ENCODE measurements at places on chromosomes 12 and 14.

DNA sequence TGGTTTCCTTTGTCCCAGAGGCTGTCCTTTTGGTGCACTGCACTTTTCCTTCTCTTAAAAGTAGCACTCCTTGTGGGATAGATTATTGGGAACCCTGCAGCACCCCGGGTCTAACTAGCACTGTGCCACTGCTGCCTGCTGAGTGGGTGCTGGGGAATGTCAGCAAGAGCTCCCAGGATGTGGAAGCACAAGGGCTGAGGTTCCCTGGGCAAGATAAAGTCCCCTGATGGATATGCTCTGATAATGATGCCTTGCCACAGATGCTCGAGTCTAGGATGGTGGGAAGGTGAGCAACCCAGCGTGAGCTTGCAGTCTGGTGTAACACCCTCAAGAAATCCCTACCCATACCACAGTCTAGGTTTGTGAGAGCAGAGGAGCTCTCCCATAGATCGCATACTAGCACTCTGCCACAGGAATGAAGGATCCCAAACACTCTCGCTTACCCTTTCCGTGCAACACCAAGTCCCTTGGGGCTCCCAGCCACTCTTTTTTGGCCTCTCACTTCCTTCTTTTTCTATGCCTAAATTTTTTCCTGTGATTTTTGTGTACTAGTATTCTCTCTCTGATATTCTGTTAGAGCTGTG is 32.6 kb downstream of the USP15 start:
- no peak for DNase-seq

DNA sequence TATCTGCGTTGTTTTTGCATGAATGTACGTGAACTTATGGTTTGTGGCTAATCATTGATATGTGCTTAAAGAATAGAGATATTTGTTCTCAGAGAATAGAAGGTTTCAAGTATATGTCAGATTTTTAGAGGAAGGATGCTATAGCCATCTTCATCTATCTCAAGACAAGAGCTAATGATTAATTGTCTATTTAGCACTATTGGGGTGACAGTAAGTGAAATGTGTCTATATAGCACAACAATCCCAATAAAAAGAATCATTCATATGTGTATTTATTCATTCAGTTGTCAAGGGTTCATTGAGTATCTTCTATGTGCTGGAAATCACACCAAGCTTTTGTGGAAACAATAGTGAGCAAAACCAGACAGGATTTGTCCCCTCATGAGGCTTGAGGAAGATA is 299.5 kb upstream of the NPAS3 start:
- no peak for DNase-seq

DNA sequence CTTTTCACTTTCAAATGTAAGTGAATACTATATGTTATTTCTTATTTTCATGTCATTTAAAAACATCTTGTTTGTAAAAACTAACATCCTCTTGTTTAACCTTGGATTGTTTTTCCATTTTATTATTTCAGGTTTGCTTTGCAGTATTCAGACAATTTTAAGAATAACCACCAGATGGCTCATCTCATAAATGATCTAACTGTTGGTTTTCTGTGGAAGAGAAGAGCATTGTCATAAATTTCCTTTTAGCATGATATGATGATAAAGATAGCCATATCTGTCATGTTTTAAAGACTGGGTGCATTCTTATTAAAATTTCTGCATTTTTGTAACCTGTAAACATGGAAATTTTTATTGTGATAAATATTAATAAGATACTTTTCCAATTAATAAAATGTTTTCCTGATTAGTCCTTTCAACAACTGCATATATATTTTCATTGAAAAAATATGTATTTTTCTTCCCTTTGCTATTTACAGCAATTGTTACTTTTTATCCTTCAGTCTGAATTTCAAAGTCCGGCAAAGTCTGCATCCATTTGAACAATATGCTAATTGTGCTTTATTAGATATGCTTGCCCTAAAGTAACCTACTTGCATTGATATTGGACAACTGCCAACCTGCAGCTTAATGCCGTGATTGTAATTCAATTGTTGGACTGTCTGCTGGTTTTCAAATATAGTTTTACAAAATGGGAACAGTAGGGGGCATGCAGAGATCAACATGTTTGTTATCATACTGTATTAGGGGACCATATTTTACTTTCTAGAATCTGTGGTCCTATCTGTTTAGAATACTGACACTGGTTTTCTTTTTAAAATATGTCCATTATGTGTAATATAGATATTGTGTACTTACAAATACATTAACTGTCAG is 163.4 kb downstream of the GARIN6 start:
- DNase-seq, result peak; percentile 17

DNA sequence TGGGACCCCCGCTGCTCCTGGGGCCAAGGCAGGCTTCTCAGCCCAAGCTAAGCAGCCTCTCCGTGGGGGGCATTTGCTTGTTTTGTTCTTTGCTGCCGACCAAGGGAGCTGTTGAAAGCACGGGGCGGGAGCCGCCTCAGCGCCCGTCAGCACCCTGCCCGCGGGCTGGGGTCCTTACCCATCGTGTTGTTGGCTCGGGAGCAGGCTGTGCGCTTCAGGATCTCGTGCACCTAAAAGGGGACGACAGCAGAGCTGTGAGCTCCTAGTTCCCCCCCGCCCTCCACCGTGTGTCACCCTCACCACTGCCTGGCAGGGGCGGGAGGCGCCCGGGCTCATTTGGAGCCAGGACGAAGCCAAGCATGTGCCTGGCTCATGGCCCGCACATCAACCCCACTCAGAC is 117.5 kb downstream of the ANO2 start:
- no peak for DNase-seq

- no peak for DNase-seq
Measured at GRCh38 chr12:3772380-3772779, 19.5 kb upstream of the CRACR2A start.

GRCh38 chr14:60353420-60353819 is 104.4 kb downstream of the PPM1A start:
- no peak for DNase-seq

GRCh38 chr14:104119119-104119487 is 19.3 kb upstream of the KIF26A start:
- no peak for DNase-seq

GRCh38 chr14:67889455-67889854 is 69.9 kb downstream of the RAD51B start:
- DNase-seq, result no peak

- DNase-seq, result no peak
Measured at GRCh38 chr12:96236221-96236822, 42.1 kb downstream of the ELK3 start.

DNA sequence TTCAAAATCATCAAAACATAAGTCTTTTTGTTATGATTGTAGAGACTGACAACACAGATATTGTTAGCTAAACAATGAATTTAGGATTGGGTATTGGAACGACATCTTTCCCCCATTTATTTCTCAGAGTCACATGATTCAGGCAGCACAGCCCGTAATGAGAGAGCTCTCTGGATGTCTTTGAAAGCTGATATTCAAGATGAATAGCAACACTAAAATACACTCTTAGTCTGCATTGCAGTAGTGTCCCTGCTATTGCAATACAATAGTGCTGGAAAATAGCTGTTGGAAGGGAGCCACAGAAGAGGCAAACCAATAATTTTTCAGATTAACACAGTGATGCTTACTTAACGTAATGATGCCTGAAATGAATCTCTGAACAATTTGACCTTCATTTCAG is 9.9 kb downstream of the GTSF1 start:
- DNase-seq, result no peak

DNA sequence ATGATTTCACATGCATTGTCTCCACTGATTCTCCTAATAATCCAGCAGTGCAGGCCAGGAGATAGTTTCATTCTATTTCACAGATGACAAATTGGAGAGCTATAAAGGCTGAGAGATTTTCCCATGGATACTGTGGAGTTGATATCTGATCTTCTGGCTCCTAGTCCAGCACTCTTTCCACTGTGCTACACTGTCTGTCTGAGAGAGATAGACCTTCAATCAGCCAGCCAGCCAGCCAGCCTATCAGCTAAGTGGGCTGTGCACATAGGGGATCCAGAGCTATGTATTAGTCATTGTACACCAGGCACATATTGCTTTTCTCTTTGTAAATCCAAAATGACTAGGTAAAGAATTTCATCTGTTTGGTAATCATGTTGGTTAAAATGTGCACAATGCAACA is 91.8 kb upstream of the ATP2B1 start:
- DNase-seq, result no peak

- DNase-seq, result no peak
Measured at GRCh38 chr12:131139363-131140068, 185.8 kb downstream of the ADGRD1 start.

DNA sequence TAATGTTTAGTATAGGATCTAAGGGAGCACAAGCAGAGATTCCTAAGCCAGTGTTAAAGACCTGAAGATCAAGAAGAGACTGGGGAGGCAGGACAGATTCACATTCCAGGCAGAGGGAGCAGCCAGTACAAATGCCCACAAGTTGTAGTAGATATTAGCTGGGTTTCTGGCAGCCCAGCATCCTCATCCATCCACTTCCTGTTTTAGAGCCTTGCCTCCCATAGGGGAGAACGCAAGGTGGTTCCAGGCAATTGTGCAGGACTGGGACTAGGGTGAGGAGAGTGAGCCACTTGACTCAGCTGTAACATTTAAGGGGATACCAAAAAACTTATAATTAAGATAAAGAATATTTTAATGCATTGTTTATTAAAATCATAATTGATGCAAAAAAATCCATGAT is 71.3 kb upstream of the PSMA6 start:
- DNase-seq, result no peak

- no peak for DNase-seq
Measured at GRCh38 chr14:63952933-63953437, 100.2 kb downstream of the SYNE2 start.

GRCh38 chr12:90489141-90489540 is 465.8 kb downstream of the CCER1 start:
- no peak for DNase-seq

DNA sequence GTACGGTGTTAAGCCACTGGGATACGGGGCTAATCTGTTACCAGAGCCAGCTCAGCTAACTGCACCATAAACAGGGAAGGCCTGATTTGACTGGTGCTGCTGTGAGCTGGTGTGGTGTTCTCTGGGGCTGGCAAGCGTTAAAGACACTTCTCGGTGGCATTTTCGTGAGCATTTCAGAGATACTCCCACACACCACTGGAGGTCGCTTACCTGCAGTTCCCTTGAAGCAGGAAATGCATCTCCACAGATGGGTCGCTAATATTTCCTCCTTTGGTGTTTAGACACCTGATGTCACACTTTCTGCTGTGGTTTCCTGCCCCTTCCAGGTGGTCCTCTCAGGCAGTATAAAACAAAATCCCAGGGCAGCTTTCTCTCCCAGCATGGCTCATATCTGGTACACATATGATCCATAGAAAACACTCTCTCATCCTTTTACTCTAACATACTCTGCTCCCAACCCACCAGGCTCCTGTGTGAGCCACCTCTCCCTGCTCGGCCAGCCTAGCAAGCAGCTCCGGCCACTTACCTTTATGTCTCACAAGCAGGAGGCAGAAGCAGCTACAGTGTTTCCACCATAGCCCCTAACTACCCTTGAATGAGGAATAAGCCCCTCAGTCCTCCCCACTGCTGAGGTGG is 129.9 kb upstream of the GRIN2B start:
- DNase-seq, result no peak

- DNase-seq, result no peak
Measured at GRCh38 chr14:102973706-102974285, 51.3 kb downstream of the AMN start.

- DNase-seq, result no peak
Measured at GRCh38 chr14:91308337-91308736, 63.8 kb upstream of the GPR68 start.

- DNase-seq, result peak; percentile 61
Measured at GRCh38 chr12:82688035-82688501, 1.4 kb downstream of the TMTC2 start.

- no peak for DNase-seq
Measured at GRCh38 chr12:130266751-130267150, 70.9 kb upstream of the PIWIL1 start.

DNA sequence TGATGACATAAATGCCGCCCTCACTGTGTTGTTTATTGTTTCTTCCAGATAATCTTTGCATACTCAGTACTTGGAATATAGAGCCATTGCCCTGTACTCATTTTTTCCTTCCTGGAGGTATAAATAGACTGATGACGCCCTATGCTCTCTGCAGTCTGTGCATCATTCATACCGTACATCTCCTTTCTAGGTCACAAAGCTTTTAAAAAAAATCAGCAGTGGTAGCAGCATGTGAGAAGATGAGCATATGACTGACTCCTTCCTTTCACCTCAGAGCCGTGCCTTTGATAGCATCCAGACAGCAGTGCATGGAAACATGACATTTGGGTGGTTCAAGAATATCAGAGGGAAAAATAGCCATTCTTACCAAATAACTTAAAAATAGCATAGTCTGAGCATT is 77.3 kb downstream of the PDE3A start:
- no peak for DNase-seq

GRCh38 chr12:88310069-88310468 is 168.0 kb downstream of the TMTC3 start:
- no peak for DNase-seq

DNA sequence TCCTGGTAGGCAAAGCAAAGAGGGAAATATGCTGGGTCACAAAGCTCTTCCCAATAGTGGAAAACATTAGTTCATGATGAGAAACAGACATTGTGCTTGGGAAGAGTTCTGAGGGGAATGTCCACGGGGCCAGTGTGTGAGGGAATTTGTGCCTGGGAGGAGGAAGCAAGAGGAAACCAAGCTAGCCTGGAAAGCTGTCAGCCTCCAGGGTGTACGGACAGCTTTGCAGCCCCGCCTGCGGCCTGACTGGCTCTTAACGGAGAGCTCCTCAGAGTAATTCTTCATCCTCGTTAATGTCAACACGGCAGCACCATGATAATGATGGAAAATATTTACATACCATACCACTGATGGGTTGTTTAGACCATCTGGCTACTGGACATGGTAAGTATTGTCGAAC is 32.4 kb downstream of the PITPNM2 start:
- DNase-seq, result no peak

DNA sequence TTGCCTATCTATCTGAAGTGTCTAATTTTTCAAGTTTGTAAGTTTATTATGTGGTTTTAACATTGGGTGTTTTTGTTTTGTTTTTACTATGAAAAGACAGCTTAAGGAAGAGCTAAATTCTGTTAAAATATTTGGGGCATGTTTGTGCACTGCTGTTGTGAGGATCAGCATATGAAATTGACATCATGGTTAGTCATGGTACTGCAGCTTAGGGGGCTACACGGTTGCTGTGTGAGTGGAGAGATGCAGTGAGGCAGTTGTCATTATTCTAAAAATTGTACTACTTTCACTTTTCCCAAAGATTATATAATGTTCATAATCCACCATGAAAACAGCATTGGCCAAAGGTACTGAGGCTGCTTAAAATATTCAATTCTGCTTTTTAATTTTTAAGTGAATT is 49.0 kb downstream of the ZC3H14 start:
- no peak for DNase-seq

- DNase-seq, result no peak
Measured at GRCh38 chr12:11862798-11863197, 207.9 kb upstream of the BCL2L14 start.

GRCh38 chr12:110431957-110432587 is 18.1 kb downstream of the ARPC3 start:
- DNase-seq, result no peak
